Fibroblast of the aortic adventitia (primary cell): ENCODE measurements at places on chromosomes 16 and 17. TPM values are rescaled to one million over a fixed set of nuclear protein-coding genes. Genes with fewer than 3 reads are reported as not detected.

- DNase-seq = no peak
Observed at GRCh38 chr16:80887062-80887461, 82.7 kb upstream of the CDYL2 start.

GRCh38 chr16:78376452-78376851, 277.0 kb downstream of the WWOX start:
- no peak for DNase-seq

Gene TSNAXIP1
- total RNA-seq = 0.99 and 1.8 TPM in 2 replicates

DNA sequence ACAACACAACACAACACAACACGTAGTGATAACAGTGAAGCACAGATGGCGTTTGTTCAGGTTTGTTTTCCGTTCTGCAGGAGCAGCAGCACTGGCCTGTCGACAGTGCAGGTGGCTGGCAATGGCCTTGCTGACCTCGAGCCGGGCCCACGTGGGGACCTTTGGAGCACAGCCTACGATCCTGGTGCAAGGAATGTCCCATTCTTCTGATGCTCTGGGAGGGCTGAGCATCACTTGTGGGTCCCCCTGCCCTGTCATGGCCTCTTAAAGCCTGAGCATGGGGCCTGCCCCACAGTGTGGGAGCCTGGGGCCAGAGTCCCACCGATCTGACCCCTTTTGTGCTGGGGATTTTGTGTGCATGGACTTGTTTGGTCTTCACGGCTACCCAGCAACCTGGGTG, 6.8 kb downstream of the MAP2K3 start:
- DNase-seq = no peak

GRCh38 chr16:57485916-57486857, at the start of gene DOK4:
TSS of gene DOK4 (minus strand) at chr16:57486493. CDS start at chr16:57479507, 6,986 bp downstream.
- DNase-seq = peak; percentile 56

- peak; percentile 43 for DNase-seq
Observed at GRCh38 chr17:27430882-27431491, 25.3 kb upstream of the KSR1 start.

DNA sequence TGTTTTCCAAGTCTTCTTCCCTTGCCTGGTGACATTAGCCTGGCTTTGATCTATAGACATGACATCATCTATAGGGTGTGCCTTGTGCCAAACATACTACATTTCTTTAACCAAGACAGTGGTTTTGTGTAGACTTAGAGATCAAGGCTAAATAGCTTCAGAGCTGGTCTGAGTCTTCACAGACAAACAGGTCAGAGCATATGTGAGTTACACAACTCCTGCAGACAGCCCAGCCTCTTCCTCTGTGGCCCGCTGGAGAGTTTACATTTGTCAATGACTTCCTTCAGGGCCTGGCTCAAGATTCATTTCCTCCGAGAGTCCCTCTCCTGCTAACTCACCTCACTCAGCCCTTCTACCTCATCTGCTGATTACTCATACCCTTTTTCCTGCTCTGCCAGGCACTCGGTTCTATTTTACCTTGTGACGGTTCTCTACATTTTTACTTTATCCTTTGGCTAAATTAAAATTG, 73.1 kb upstream of the TANC2 start:
- DNase-seq = peak; percentile 69

DNA sequence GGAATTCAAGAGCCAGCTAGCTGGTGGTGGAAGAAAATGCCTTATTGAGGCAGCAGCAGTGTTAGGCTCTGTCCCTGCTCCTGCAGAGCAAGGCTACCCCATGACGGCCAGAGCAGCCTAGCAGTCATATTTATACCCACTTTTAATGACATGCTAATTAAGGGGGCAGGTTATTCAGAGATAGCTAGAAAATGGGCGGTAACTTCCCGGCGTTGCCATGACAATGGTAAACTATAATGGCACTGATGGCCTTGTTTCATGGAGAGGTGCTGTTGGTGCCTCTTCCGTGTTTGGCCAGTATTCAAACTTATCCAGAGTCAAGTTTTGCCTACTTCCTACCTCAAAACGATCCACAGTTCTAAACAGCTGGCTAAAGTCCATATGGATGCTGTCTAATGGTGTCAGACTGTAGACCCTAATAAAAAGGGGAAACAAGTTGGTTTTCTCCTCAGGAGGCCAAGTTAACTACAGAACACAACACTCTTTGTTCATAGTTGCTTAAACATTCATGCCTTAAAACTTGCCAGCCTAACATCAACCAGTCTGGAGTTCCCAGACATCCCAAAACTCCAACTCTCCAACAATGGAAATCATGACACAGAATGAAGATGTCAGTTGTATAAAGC, 3.7 kb upstream of the SCNN1B start:
- DNase-seq = no peak

Gene SLC25A39
- 61.5 and 62.7 TPM in 2 replicates for total RNA-seq

Gene NPIPA3
- total RNA-seq = 0.54 TPM in 1 of 2 replicates, not detected in the other

DNA sequence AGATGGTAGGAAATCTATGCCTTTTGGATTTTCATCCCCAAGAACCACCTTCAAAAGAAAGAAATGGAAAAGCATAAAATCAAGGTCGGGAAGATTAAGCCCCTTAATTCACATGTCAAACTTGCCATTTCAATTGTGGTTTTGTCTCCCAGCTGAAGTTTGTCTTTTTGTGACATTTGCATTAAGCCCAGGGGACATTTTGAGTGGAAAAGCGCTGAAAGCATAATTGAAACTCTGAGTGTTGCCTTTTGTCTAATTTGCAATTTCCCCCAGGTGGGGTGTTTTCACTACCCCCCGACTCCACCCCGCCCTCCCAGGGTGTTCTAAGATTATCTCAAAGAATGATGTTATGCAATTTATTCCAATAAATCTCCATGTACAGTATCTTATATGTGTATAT, 396.2 kb downstream of the CDH13 start:
- no peak for DNase-seq
